ENCODE measurements at places on chromosomes 11 and 22.

GRCh38 chr11:110859240-110859840 is 147.1 kb upstream of the ARHGAP20 start:
- no peak for DNase-seq

DNA sequence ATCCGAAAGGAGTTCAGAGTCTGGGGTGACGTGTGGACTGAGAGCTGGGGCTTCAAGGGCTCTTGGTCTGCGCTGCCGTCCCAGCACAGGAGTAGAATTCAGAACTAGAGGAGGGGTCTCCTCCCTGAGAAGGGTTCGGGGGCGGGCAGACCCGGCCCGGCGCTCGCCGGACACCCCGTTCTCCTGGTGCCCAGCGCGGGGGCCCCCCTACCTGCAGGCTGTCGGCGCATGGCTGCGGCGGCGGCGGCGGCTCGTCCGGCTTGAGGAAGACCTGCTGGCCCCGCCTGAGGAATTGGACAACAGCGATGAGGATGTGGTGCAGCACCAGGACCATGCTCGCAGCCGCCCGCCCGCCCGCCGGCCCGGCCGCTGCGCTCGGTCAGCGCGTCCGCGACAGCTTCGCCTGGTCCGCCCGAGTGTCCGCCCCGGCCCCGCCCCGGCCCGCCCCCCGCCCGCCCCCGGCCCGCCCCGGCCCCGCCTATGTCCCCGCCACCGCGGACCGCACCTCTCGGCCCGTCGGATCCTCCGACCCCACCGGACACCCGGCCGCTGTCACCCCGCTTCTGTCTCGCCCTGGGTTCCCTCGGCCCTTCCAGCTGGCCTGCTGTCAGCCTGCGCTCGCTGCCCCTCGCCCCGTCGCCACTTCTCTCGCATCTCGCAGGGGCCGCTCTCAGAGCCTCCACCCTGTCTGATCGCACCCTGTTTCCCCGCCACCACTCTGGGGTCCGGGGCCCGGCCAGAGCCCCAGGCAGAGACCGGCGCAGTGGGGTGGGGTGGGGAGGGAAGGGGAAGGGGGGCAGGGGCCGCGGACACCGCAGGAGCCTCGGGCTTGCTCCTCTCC is 32.0 kb downstream of the PDE2A start:
- peak; percentile 36 for DNase-seq

GRCh38 chr22:19834599-19834998 is 20.1 kb downstream of the GNB1L start:
- DNase-seq = no peak

- DNase-seq = no peak
Measured at GRCh38 chr11:115665958-115666357, 161.7 kb upstream of the CADM1 start.

All from kidney capillary endothelial cell (primary cell).